ENCODE measurements at places on chromosomes 12 and 14. TPM values are rescaled to one million over a fixed set of nuclear protein-coding genes. Genes with fewer than 3 reads are reported as not detected.

- H3K27ac ChIP-seq = no peak overlapping the region
- H3K27me3 ChIP-seq = no peaks in the 10 kb centered on the region
- H3K4me3 ChIP-seq = no peak overlapping the region
- no peaks in the 10 kb centered on the region for H3K4me1 ChIP-seq
- no peaks in the 10 kb centered on the region for H3K36me3 ChIP-seq
These were observed 19.8 kb downstream of the SLC16A7 start for GRCh38 chr12:59615392-59616165.

DNA sequence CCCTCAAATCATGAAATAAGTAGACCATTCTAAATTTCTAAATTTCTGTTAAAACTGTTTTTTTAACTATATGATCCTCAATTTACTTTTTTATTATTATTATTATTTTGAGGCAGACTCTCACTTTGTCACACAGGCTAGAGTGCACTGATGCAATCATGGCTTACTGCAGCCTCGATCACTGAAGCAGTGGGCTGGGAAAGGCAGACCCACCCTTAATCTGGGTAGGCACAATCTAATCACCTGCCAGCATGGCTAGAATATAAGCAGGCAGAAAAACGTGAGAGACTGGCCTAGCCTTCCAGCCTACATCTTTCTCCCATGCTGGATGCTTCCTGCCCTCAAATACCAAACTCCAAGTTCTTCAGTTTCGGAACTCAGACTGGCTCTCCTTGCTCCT is 2.3 kb downstream of the ERO1A start:
- DNase-seq = no peak
- H3K4me1 ChIP-seq = peaks cover 14% of the 10 kb centered on the region
- H3K27me3 ChIP-seq = no peaks in the 10 kb centered on the region
- H3K36me3 ChIP-seq = no peaks in the 10 kb centered on the region
- H3K4me3 ChIP-seq = no peak overlapping the region

GRCh38 chr14:90795744-90796143 is 20.5 kb downstream of the TTC7B start:
- peaks cover 6% of the 10 kb centered on the region for H3K4me1 ChIP-seq
- DNase-seq = no peak
- peak overlapping the region; percentile 24 for H3K27ac ChIP-seq
- no peaks in the 10 kb centered on the region for H3K27me3 ChIP-seq

DNA sequence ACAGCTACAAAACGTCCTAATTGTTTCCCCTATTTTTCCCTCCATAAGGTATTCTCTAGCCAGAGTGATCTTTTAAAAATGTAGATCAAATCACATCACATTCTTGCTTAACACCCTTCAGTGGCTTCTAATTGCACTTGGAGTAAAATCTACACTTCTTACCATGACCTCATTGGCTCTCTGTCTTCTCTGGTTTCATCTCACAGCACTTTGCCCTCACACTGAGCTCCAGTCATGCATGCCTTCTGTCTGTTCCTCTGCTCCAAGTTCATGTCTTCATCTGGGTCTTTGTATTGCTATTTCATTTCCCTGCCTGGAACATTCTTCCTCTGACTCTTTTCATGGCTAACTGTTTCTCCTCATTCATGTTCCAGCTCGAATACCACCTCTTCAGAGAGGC is 220.4 kb upstream of the GARIN6 start:
- H3K4me3 ChIP-seq = no peak overlapping the region
- no peak for DNase-seq
- no peaks in the 10 kb centered on the region for H3K27me3 ChIP-seq
- no peaks in the 10 kb centered on the region for H3K4me1 ChIP-seq

GRCh38 chr12:10721651-10722501 is 1.2 kb downstream of the YBX3 start:
- H3K27ac ChIP-seq = peak overlapping the region; percentile 94
- peaks cover 49% of the 10 kb centered on the region for H3K4me1 ChIP-seq
- H3K27me3 ChIP-seq = no peaks in the 10 kb centered on the region
- H3K36me3 ChIP-seq = no peaks in the 10 kb centered on the region
- no peak for DNase-seq

- H3K27ac ChIP-seq = no peak overlapping the region
- H3K36me3 ChIP-seq = no peaks in the 10 kb centered on the region
- no peaks in the 10 kb centered on the region for H3K27me3 ChIP-seq
- DNase-seq = no peak
- peaks cover 10% of the 10 kb centered on the region for H3K4me1 ChIP-seq
These were observed 118.1 kb upstream of the FOXN3 start for GRCh38 chr14:89534902-89535685.

DNA sequence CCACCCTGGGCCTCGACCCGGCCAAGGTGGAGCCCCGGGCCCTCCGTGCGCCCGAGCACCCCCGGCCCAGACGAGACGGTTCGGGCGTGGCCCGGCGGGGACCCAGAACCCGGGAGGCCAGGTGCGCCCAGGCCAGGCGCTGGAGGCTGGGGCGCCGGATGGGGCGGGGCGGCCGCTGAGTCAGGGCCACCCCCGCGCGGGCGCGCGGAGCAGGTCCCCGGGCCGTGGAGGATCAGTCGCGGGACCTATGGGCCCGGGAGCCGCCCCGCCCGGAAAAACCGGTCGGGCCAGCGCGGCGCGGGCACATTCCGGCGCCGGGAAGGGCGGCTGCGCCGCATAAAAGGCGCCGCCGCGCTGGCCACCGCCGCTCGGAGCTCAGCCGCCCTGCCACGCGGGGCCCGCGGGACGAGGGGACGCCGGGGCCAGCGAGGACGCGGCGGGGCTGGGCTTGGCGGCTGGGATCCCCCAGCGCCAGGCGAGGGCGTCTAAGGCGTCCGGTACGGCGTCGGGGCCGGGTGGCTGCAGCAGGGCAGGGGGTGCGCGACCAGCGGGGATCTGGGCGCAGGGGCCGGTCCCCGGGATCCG is 21.5 kb upstream of the KIF26A start:
- DNase-seq = peak; percentile 94
- H3K27me3 ChIP-seq = peaks cover 9% of the 10 kb centered on the region
- H3K27ac ChIP-seq = peak overlapping the region; percentile 71
- peak overlapping the region; percentile 30 for H3K4me3 ChIP-seq
- H3K36me3 ChIP-seq = no peaks in the 10 kb centered on the region

DNA sequence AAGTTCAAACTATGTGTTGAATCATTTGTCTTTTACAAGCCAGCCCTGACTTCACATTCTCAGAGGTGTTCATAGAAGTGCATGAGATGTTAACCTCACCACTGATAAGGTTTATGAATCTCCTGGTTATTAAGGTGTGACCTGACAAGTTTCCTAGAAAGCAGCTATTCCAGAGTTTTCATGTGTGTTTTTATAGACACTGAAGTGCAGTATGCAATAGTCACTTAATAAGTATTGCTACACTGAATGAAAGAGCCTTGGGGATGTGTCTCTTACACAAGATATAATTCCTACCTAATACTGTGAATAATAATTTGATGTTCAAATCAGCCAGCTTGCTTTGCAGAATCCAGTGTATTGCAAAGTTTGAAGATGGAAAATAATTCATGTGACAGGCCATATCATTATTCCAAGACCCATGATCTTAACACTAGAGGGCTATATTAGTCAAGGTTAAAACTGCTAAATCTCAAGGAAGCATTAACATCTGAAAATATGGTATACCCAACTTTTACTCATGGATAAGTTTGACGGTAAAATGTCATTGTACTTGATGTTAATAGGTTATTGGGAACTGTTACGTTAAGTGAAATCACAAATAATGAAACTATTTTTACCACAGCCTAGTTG is 13.0 kb downstream of the SLC25A3 start:
- H3K27me3 ChIP-seq = no peaks in the 10 kb centered on the region
- no peak for DNase-seq
- no peaks in the 10 kb centered on the region for H3K4me1 ChIP-seq
- peaks cover 30% of the 10 kb centered on the region for H3K36me3 ChIP-seq
- no peak overlapping the region for H3K4me3 ChIP-seq

Gene OLR1
- 51.2 TPM for total RNA-seq

GRCh38 chr14:95500772-95501401 is 15.6 kb downstream of the SYNE3 start:
- no peaks in the 10 kb centered on the region for H3K27me3 ChIP-seq
- no peak overlapping the region for H3K27ac ChIP-seq
- H3K4me3 ChIP-seq = no peak overlapping the region
- DNase-seq = no peak
- H3K36me3 ChIP-seq = no peaks in the 10 kb centered on the region

GRCh38 chr14:68792979-68793733 is at the start of gene ZFP36L1:
Gene ZFP36L1 (minus strand): TSS chr14:68793067. CDS start chr14:68792938, 129 bp downstream.
- H3K27me3 ChIP-seq = no peaks in the 10 kb centered on the region
- H3K27ac ChIP-seq = peak within 1 kb of the TSS; percentile 99

Gene CFAP54
- 3.8 TPM for total RNA-seq

DNA sequence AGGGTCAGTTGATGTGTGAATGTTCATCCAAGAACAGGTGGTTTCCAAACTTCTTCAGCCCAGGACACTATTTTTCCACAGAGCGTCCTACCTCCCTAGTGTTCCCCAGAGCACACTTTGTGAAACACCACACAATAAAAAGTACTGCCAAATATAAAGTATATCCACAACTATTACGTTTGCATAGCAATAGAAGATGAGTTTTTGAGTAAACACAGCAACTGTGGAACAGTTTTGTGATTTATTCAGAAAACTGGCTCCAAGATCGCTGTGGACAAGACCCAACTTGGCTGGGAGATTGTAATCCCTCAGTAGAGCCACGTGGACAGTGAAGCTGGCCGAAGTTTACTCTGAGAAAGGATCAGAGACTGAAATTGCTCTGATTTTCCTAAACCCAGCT is 14.5 kb upstream of the MAP1LC3B2 start:
- H3K4me3 ChIP-seq = no peak overlapping the region
- no peak for DNase-seq
- no peak overlapping the region for H3K27ac ChIP-seq
- H3K27me3 ChIP-seq = no peaks in the 10 kb centered on the region
- H3K4me1 ChIP-seq = peaks cover 6% of the 10 kb centered on the region

- no peak overlapping the region for H3K27ac ChIP-seq
- H3K4me1 ChIP-seq = peaks cover 30% of the 10 kb centered on the region
- no peaks in the 10 kb centered on the region for H3K36me3 ChIP-seq
- H3K27me3 ChIP-seq = no peaks in the 10 kb centered on the region
- no peak overlapping the region for H3K4me3 ChIP-seq
These were observed 113.7 kb downstream of the DUSP6 start for GRCh38 chr12:89238593-89238992.

- no peak for DNase-seq
- peaks cover 8% of the 10 kb centered on the region for H3K36me3 ChIP-seq
- no peak overlapping the region for H3K27ac ChIP-seq
- no peaks in the 10 kb centered on the region for H3K27me3 ChIP-seq
These were observed 1.1 kb downstream of the MED6 start for GRCh38 chr14:70599345-70599744.

Gene GPR65
- 3.2 TPM for total RNA-seq

DNA sequence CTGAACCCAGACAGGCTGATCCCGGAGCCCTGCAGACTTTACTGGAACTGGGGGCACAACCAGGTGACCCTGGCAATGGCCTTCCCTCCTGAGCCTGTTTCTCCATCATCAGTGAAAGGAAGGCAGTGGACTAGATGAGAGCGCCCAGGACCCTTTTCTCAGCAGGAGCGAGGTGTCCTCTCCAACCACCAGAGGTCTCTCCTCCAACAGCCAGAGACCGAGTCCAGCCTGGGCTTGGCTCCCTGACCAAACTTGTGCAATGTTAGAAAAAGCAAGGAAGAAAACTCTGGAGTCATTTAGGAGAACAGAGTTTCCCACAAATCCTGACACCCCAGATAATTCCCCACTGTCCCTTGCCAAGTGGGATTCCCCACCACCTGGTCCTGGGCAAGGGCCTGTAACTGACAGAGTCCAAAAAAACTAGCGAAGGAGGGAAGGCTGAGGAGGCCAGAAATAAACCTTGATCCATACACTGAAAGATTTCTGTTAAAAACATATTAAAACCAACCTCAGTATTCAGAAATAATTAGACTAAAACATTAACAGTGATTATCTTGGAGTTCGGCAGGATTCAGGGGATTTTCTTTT is 9.0 kb downstream of the RPS6KL1 start:
- H3K27me3 ChIP-seq = no peaks in the 10 kb centered on the region
- no peak overlapping the region for H3K4me3 ChIP-seq
- no peak overlapping the region for H3K27ac ChIP-seq
- peak; percentile 40 for DNase-seq
- no peaks in the 10 kb centered on the region for H3K4me1 ChIP-seq
- H3K36me3 ChIP-seq = no peaks in the 10 kb centered on the region

Gene TAS2R50
- 6.2 TPM for total RNA-seq

DNA sequence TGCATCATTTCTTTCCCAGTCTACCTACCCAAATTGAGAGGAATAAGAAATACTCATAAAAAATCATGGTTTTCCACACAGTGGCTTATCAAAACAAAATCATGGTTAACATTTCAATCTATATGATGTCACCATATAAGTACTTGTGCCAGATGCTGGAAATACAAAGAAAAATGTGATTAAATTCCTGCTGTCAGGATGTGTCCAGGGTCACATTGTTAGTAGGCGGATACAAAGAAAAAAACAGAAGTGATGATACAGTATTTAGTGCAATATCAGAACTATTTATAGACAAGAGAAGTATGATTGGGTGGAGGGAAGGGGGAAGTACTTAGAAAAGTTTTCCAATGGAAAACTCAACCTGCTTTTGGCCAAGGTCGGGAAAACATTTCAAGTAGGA is 47.0 kb upstream of the OR6J1 start:
- H3K36me3 ChIP-seq = no peaks in the 10 kb centered on the region
- no peaks in the 10 kb centered on the region for H3K27me3 ChIP-seq
- no peak overlapping the region for H3K27ac ChIP-seq
- no peak overlapping the region for H3K4me3 ChIP-seq
- DNase-seq = no peak
- H3K4me1 ChIP-seq = no peaks in the 10 kb centered on the region

- peak overlapping the region; percentile 58 for H3K4me3 ChIP-seq
- no peaks in the 10 kb centered on the region for H3K27me3 ChIP-seq
- peaks cover 10% of the 10 kb centered on the region for H3K36me3 ChIP-seq
- peak overlapping the region; percentile 99 for H3K27ac ChIP-seq
These were observed 462 bp downstream of the KNTC1 start for GRCh38 chr12:122527478-122527944.

GRCh38 chr12:120453977-120454376 is 7.7 kb downstream of the GATC start:
- no peak for DNase-seq
- no peaks in the 10 kb centered on the region for H3K27me3 ChIP-seq
- no peaks in the 10 kb centered on the region for H3K4me1 ChIP-seq
- H3K36me3 ChIP-seq = peaks cover 15% of the 10 kb centered on the region

GRCh38 chr12:123519141-123520001 is 14.1 kb downstream of the RILPL1 start:
- H3K4me3 ChIP-seq = no peak overlapping the region
- H3K27me3 ChIP-seq = no peaks in the 10 kb centered on the region
- peak overlapping the region; percentile 54 for H3K27ac ChIP-seq
- H3K36me3 ChIP-seq = peaks cover 64% of the 10 kb centered on the region
- peaks cover 3% of the 10 kb centered on the region for H3K4me1 ChIP-seq

Measured in upper lobe of left lung (tissue), 6 donors.